Activated T-cell treated with anti-CD3 and anti-CD28 coated beads for 1 hour (primary cell): ENCODE measurements at places on chromosomes 4 and X.
A peak's percentile ranks its signal among the peaks of the same experiment; 100 is the strongest.

DNA sequence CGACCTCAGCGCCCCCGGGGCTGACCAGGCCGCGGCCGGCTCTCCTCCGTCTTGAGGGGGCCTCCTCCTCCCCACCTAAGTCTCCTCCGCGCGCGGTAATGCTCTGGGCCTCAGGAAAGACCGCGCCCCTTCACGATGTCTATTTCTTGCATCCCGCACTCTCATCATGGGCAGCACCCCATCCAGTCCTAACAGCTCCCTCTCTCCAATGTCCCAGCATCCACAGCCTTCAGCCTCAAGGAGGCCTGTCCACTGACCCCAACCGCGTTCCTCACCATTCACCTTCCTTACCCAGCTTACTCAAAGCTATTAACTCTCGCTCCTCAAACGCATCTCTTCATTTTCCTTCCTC, 77.5 kb downstream of the MAGED4 start:
- peak; percentile 0 for DNase-seq

DNA sequence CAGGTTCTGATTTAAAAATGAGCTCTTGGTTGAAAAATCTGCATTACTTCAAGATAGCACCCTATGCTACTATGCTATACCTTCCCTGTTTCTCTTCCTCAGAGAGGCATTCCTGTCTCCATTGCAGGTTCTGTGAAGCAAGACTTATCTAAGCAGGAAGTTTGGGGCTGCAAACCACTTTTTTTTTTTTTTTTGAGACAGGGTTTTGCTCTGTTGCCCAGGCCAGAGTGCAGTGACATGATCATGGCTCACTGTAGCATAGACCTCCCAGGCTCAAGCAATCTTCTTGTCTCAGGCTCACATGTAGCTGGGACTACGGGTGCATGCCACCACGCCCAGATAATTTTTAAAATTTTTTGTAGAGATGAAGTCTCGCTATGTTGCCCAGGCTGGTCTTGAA, 4.0 kb upstream of the CCNG2 start:
- DNase-seq, result no peak

DNA sequence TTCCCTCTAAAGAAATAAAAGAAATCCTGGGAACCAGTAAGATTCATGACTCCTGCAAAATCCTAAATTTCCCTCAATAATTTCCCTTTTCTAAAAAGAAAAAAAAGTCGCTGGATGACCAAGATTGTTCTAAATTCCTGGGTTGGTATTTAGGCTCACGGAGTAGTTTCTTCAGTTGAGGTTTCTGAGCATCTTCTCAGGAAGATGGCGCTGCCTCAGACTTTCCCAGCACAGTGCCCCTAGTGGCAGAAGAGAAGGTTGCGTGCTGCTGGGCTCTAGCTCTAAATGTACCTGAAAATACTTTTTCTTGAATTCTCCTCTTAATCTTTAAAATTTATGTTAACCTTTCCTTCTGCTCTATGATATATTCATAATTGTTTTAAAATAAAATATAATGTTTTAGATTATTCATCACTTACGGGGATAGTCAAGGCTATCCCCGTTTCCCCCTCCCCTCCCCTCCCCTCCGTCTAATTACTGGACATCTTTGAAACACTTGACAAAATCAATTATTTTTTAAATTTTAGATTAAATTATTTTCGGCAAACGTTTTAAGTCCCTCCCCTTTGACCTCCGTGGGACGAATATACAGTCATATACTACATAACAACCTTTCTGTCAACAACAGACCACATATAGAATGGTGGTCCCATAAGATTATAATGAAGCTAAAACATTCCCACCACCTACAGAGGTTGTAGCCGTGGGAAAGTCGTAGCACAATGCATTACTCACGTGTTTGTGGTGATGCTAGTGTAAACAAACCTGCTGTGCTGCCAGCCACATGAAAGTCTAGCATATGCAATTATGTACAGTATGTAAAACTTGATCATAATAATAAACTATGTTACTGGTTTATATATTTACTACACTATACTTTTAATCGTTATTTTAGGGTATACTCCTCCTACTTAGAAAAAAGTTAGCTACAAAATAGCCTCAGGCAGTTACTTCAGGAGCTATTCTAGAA, 41.0 kb upstream of the GATB start:
- peak; percentile 46 for DNase-seq

GRCh38 chrX:102976286-102976685, 39.2 kb downstream of the RAB40AL start:
- DNase-seq, result no peak

DNA sequence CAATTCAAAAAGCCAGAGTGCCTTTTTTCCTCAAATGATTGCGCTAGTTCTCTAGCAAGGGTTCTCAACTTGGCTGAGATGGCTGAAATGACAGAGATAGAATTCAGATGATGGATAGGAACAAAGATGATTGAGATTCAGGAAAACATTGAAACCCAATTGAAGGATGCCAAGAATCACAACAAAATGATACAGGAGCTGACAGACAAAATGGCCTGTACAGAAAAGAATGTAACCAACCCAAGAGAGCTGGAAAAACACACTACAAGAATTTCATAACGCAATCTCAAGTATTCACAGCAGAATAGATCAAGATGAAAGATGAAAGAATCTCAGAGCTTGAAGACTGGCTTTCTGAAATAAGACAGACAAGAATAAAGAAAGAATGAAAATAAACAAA, 51.7 kb upstream of the MMAA start:
- DNase-seq, result no peak

DNA sequence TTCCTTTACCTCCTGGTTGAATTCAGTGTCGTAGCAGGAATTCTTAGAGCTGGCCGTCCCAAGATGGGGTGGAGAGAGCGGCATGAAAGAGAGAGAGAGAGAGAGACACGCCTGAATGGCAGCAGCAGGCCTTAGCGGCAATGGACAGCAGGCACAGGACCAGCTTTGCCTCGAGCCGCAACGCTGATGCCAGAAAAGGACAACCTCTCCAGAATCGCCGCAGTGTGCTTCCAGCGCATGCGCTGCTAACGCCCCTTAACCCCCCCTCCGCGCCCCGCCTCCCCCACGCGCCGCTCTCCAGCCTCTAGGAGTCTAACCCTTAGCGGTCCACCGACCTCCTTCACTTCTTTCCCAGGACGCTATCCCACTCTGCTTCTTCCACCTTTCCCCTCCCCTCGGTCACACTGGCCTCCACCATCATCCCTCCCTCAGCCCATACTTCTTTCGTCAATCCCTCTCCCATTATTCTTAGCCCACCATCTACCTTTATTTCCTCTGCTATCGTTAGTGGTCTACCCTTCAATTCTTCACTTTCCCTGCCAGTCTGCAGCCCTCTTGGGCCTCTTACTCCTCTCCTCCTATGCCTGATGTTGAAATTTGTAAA, 10.5 kb upstream of the ZCCHC13 start:
- peak; percentile 53 for DNase-seq

- DNase-seq, result no peak
These were observed 151.9 kb upstream of the SLC7A11 start for GRCh38 chr4:138393886-138394610.

DNA sequence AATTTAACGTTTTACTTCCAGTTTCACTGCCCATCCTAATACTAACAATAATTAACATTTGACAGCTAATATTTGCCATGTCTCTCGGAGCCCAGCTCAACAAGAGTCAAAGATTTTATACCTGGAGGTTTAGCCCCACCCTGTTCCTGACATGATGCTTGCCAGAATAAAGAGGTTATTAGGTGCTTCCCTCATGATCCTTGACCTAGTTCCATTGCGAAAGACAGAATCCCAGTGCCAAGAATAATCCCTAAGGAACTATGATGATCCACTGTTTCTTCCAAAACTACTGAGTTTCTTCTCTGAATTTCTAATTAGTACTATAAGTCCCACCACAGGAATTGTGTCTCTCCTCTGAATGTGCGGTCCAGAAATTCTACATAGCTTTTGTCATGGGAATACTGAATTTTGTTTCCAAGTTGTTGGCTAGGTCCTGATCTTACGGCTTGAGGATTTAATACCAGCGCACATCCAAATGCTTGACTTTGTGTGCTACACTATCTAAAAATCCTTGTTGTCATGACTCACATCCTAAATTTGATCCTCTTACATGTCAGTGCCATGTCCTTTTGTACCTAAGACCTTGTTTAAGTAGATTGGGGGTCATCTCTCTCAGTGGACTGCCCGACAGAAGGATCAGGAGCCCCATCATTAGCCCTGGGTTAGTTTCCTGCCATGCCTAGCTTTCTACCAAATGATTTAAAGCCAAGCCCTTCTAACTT, 23.1 kb downstream of the ANTXR2 start:
- no peak for DNase-seq

DNA sequence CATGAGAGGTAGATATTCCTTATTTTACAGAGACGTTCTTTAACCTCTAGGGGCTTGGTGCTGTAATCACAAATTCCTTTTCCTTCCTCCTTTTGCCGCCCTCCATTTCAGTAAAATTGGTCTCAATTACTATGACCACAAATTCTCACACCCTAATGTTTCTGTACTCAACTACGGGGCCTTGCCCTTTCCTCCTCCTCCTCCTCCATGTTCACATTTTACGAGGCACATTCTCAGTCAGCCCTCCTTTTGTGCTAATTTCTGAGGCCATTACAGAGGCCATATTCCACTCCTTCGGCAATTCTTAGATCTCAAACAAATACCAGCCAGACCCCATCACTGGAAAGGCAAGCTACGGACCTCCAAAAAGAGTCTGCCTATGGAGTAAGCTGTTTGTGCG, 92.1 kb downstream of the SH3KBP1 start:
- DNase-seq, result no peak

DNA sequence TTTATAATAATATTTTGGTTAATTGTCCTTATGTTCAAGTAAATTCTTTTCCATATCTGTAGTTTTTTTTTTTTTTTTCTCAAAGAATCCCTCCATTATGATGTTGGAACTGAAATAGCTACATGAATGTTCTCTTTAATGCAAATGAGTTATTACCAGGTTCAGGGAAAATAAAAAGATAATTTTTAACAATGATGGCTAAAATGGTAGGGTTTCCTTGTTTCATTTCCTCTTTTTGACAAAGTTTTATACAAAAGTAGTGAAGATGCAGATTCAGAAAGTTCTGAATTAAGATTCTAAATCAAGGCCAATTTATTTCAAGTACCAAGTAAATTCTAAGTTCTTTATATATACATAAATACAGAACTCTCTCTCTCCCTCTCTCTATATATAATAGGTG, 779.0 kb upstream of the INTU start:
- no peak for DNase-seq

GRCh38 chr4:114694770-114695169, 96.2 kb downstream of the UGT8 start:
- no peak for DNase-seq

DNA sequence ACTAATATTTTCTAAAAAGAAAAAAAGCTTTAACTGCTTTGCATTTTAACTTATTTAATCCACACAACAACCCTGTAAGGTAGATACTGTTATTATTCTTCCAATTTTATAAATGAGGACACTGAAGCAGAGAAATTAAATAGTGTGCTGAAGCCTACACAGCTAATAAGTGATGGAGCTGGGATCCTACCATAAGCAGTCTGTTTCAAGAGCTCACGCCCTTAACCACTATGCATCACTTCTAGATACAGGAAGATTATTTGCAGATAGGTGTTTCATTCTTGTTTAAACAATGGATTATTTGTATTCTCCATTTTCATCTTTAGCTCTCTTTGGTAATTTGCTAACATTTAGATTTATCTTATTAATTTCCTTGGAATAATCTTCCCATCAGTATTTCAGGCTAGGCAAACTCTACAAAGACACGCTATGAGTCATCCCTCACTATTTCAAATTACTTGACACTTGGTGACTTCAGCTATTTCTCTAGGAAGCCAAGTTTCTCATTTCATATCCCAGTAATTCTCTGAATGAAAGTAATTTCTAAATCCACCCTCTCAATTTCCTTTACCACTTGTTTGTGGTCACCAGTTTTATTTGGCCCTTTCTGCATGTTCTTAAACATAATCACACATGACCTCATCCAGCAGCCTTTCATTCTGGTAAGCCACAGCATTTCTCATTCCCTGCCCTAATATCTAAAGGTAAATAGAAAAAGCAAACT, 67.3 kb downstream of the ASB9 start:
- DNase-seq, result no peak

- no peak for DNase-seq
These were observed 71.9 kb downstream of the NPNT start for GRCh38 chr4:105967058-105967658.

GRCh38 chr4:83178029-83178428, 63.5 kb upstream of the PLAC8 start:
- DNase-seq, result no peak

GRCh38 chr4:173379929-173380328, 9.2 kb downstream of the SAP30 start:
- no peak for DNase-seq

GRCh38 chrX:113929004-113929403, 654.9 kb upstream of the HTR2C start:
- DNase-seq, result no peak

DNA sequence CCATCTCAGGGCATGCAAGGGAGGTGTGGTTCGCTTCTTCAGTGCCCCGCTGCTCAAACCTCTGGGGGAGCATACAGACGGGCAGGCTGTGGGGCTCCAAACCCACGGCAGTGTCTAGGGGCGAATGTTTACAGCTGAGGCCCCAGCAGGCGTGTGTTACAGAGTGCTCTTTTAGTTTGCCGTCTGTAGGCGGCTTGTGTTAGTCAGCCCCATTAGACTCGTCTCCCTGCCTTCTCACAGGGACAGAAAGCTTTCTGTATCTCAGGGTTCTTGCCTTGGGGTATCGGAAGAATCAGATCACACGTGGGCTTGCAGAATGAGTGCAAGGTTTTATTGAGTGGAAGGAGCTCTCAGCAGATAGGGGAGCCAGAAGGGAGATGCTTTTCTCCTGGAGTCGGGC, 10.6 kb downstream of the RS1 start:
- DNase-seq, result no peak

GRCh38 chr4:113050371-113050755, 910 bp downstream of the ANK2 start:
- DNase-seq, result no peak

- no peak for DNase-seq
These were observed 86.0 kb downstream of the WWC2 start for GRCh38 chr4:183185018-183185417.

- no peak for DNase-seq
These were observed 106.1 kb downstream of the UCHL1 start for GRCh38 chr4:41362621-41363383.

DNA sequence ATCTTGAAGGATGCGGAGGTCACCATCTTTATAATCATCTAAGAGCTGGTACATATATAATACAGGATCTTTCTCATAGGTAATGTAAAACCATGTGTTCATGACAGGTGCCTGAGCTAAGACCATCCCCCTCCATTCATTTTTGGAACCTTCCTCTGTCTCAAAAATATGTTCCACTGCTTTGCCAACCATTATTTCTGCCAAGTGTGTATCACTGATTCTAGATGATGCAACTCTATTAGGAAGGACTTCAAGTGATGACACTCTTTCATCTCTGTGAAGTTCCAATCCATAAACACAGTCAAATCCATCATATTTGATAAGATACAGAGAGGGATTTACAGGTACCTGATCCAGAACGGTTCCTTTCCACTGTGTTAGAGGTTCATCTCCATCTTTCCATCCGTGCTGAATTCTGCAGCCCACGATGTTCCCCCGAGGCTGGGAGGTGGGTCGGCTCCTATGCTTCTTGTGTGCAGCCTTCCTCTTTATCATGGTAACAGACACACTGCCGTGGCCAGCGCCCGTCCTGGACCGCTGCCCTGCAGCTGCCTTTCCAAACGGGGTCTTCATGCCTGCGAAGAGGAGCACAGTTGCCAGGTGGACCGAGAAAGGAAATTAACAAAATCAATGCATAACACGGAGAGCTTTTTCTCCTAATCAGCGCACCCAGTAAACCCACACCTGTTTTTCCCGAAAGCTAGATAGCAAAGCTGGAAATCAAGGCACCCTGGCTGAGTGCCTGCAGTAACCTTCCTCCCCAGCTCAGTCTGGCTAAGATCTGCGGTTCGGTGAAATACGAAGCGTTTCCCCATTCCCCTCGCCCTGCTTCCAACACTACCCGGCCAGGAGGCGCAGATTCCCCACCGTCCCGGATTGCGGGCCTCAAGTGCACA, 718 bp downstream of the SPIN3 start:
- DNase-seq, result no peak
